GDM1 (cell line): ENCODE measurements at places on chromosomes 5 and 9.

GRCh38 chr9:4435197-4435596, 55.1 kb upstream of the SLC1A1 start:
- DNase-seq: no peak

GRCh38 chr5:134275822-134276221, 49.9 kb upstream of the PPP2CA start:
- no peak for DNase-seq

GRCh38 chr9:98317134-98317857, 61.8 kb upstream of the TBC1D2 start:
- no peak for DNase-seq

DNA sequence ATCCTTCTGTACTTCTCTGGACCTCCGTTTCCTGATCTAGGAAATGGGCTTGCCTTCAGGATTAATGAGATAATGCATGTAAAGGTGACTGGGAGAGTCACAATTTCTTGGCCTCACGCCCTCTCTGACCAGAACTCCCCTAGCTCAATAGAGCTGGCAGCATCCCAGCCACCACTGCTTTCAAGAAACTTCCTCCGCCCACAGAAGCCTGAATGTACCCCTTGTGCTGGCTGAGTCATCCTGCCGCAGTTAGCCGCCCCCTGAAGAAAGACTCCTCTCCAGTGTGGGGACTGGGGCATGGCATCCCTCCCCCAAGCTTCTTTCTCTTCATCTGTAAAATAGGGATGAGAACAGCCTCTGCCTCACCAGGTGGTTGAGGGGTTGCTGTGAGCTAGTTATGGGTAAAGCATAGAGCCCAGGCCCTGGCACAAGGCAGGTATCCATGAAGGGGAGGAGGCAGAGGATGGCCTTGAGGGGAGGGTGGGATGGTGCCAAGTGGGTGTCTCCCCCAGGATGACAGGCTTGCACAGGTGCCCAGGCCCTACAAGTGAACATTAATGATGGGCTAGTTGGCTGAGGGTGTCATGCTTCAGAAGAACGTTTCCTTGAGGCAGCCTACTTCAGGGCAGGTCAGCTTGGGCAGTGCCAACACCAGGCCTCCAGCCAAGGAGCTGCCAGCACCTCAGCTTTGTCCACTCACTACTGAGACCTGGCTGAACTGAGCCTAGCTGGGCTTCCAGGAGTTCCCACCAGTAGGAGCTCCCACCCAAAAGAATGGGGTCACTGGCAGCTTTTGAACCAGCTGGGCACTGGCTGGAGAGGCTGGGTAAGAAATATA, 3.4 kb downstream of the PDLIM4 start:
- no peak for DNase-seq

DNA sequence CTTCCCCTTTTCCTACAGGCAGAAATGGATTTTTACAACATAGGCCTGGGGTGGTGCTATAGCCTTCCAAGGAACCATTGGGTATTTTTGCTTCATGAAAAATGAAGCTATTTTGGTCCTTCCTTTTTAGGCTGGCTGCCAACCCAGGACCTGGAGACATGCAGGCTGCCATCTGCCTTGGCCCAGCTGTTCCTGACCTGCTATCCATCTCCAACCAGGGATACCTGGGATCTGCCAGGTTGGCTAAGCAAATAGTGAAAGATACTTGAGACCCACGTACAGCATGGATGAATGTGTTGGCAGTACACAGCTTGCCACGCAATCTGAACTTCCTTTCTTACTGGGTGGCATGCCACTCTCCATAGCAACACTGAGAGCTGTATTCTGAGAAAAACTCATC, 31.1 kb downstream of the MRPS27 start:
- no peak for DNase-seq

DNA sequence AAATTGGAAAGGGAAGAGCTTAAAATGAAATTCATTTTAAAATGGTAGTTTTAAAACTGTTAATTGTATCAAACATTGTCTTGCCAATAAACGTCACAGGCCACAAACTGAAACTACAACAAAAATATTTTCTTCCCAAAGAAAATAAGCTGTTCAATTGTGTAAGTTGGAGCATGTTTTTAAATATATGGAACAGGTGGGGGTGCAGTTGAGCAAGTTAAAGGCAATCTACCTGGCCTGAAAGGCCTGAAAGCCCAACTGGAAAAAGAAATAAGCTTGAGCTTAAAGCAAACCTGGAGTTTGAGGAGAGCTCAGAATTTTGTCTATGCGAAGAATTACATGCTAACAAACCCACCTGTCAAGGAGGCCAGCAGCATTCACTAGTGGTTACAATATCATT, 439.5 kb downstream of the ACTL7B start:
- no peak for DNase-seq

- DNase-seq: no peak
Measured at GRCh38 chr5:17665836-17666235, 31.6 kb downstream of the TAF11L14 start.

DNA sequence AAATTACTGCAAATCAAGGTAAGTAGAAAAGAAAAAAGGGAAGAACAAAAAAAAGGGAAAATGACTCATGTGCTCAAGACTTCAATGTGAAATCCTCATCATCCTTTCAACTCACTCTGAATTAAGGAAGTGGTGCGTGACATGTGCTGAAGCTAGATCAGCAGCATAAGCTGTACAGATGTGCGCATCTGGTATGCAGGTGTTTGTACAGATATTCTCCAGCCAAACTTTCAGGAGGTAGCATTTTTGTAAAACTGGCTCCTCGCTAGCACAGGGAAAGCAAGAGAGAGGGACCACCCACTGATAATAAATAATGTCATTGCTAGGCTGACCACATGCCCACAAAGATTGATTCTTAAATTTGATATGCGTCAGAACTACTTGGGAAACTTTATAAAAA, 253.9 kb upstream of the RGMB start:
- no peak for DNase-seq

DNA sequence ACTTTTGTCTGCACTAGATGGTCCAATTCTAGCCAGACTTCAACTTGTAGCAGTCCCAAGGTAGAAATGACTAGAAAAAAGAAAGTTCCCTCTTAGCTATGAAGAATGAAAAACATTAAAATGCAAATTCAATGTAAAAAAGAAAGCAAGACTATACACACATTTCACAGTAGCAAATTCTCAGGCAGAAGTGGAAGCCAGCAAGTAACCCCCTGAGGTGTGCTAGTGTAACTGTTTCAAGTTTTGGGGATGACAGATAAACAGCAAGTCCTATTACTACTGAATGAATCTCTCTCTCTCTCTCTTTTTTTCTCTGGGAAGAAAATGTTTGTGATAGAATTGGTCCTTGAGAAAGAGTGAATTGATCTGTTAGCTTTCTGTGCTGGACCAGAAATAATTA, 185.6 kb downstream of the EFNA5 start:
- DNase-seq: no peak

DNA sequence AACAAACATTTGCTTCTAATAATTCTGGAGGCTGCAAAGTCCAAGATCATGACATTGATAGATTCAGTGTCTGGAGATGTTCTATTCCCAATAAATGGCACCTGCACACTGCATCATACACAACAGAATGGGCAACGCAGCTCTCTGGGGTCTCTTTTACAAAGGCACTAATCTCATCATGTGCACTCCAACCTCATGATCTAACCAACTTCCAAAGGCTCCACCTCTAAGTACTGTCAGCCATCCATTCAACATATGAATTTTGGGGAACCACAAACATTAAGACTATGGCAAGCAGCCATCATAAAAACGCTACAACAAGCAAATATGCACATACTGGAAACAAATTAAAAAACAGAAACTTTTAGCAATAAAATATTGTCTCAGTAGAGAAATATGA, 121.1 kb downstream of the CYLC2 start:
- no peak for DNase-seq

DNA sequence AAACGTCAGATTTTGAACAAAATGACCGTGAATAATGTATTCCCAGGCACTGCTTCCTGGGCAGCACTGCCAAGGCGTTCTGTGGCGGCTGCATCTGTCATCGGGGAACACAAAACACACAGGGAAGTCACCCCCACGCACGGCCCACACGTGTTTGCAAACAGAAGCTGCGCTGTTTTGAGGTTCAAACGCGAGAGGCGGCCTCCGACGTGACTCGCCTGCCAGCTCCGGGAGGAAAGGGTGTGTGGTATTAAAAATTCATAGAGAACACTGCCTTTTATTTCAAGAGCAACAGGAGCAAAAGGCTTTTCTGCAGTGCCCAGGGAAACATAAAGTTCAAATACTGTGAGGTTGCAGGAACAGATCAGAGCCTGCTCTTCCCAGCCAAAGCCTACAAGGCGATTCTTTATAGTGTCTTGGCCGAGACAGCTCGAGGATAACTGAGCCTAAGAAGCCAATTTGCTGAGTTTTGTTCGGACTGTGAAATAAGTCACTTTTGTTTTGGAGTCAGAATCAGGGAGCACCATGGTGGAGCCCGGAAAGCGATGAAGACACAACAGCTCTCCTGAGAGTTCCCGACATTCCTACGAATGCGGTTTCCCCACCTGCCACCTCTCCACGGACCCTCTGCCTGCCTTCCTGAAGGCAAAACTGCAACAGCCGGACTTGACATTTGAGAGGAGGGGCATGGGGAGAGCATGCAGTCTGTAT, 115.3 kb upstream of the IRX2 start:
- DNase-seq: no peak

DNA sequence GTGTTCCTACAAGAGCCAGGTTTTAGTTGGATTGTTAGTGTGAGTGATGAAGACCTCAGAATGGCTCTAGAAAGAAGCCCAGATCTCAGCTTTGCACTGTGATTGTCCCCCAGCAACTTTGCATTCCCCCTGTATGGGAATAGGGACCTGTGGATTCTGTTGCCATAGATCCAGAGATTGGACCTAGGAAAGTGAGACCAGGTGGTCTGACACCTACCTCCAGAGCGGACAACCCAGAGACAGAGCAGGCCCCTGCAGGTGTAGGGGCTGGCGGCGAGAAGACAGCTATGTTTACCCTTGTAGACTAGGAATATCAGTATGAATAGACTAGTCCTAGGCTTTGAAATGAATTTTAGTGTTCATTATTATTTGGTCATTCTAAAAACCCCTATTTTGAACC, 53.6 kb downstream of the IRF1 start:
- no peak for DNase-seq

DNA sequence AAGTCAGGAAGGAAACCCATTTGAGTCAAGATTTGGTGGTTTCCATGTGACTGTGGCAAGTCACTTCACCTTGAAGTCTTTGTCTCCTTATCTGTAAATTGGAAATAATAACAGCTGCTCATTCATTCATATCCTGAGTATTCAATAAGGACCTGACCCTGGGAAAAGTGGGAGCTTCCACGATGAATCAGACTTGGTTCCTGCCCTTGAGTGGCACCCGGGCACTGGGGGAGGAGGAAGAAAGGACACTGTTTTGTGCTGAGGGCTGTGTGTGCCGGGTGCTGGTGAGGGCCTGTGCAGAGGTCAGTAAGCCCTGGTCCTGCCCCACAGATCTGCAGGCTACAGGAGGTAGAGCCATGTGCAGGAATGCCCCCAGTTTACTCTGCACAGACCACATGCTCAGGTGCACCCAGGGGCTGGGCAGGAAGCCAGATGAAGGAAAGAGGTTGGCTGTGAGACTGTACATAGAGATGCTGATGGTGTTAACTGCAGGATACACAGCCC, 6.8 kb downstream of the NDST1 start:
- no peak for DNase-seq

GRCh38 chr5:19584131-19584530, 403.9 kb downstream of the CDH18 start:
- DNase-seq: no peak

GRCh38 chr9:135611142-135611874, 28.0 kb downstream of the GLT6D1 start:
- DNase-seq: no peak

GRCh38 chr9:112605518-112605917, 112.4 kb downstream of the INIP start:
- no peak for DNase-seq

GRCh38 chr5:81949462-81949861, 22.4 kb upstream of the ATG10 start:
- no peak for DNase-seq

- DNase-seq: no peak
Measured at GRCh38 chr9:88579050-88579715, 44.2 kb downstream of the NXNL2 start.

DNA sequence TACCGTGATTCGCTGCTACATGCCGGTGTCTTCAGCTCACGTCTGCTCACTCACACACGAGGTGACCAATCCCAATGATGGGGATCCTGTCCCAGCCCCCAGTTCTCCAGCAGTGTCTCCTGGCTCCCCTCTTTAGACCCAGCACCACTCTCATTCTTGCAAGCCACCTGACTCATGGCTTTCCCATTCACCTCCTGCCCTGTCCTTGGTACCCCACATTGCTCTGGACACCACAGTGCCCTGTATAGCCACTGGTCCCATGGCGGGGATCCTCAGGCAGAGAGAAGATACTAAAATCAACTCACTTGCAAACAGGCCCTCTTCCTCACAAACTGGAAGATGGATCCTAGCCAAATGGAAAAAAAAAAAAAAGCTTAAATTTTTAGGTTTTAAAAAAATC, 81.0 kb downstream of the SLIT3 start:
- DNase-seq: no peak

DNA sequence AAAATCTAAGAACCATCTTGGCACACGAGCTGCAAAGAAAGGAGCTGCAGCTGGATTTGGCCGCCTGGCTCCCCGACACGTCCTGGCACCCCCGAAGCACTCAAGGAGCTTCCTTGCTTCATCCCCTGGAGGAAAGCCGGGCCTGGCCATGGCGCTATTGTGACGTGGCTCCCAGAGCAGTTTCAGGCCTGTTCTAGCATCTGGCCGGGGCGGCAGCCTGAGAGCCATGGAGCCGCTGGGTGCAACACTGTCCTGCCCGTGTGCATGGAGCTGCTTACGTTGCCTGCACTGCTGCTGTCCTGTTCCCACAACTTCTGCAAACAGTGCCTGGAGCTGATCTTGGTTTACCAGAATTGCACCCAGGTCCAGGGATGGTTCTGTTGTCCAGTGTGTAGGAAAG, 63.5 kb downstream of the PTPDC1 start:
- no peak for DNase-seq

- DNase-seq: no peak
Measured at GRCh38 chr5:128535251-128535650, 2.8 kb downstream of the FBN2 start.

GRCh38 chr5:111461255-111461671, 51.1 kb downstream of the STARD4 start:
- no peak for DNase-seq

DNA sequence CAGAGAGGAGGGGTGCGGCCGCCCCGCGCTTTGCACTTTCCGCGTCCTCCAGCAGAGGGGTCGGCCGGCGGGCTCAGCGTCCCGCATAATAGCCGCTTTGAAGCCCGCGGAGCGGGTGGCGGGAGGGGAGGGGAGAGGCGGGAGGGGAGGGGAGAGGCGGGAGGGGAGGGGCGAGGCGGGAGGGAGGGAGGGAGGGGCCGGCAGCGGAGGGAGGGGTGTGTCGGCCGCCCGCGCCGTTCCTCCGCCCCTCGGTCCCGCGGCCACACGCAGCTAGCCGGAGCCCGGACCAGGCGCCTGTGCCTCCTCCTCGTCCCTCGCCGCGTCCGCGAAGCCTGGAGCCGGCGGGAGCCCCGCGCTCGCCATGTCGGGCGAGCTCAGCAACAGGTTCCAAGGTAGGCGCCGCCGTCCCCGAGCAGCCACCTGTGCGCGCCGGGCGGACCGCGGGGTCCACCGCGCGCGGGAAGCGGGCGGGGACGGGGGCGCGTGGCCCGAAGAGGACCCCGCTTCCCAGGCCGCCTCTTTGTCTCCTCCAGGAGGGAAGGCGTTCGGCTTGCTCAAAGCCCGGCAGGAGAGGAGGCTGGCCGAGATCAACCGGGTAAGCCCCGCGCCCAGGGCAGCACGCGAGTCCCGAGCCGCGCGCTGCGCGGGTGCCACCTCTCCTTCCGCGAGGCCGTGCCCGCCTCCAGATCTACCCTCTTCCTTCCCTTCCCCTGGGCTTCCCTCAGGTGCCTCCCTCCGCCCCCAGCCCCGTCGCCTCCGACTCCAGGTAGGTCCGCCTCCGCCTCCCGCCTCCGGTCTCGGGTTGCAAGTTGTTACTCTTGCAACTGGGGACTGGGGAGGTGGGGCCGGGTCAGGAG, at the start of gene AIF1L:
Gene AIF1L (plus strand): TSS at position 263 of the 857 bp plus-strand sequence. CDS start 99 bp downstream, at position 362.
- DNase-seq: no peak
